Body of pancreas (tissue), 4 donors: ENCODE measurements at places on chromosomes 3 and 15.

DNA sequence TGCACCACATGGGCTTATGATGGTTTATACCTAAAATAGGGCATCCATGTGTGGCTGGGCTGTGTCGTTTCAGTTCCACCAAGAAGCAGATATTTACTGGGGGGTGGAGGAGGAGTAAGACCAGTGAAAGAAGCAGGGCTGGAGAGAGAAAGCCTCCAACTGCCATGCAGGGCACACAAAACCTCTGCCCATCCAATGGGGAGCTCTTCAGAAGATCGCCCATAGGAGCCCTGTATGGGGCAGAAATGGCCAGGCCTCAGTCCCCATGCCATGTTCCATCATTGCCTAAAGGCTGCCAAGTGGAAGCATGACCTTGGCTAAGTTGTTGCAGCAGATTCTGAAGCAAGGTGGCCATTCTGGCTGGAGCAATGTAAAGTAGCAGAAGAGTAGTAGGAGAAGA is 277.0 kb downstream of the MEX3B start:
- H3K27ac ChIP-seq = no peak overlapping the region
- no peaks in the 10 kb centered on the region for H3K36me3 ChIP-seq
- H3K4me1 ChIP-seq = no peaks in the 10 kb centered on the region

DNA sequence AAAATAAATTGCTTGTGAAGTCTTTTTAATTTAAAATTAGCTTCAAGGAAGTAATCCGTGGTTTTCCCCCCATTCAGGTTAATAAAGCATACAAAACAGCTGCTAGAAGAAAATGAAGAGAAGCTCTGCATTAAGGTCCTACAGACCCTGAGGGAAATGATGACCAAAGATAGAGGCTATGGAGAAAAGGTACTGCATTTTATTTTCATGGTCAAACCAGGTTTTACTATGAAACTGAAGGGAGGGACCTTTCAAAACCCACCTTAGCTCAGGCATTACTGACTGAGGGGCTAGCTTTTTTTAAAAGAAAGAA is 218.5 kb downstream of the ITPR1 start:
- no peak overlapping the region for H3K27ac ChIP-seq
- DNase-seq = no peak
- H3K27me3 ChIP-seq = no peaks in the 10 kb centered on the region
- H3K4me1 ChIP-seq = peaks cover 6% of the 10 kb centered on the region
- H3K4me3 ChIP-seq = no peak overlapping the region
- no peaks in the 10 kb centered on the region for H3K36me3 ChIP-seq

GRCh38 chr3:133246119-133246518 is 153.7 kb upstream of the BFSP2 start:
- H3K36me3 ChIP-seq = no peaks in the 10 kb centered on the region
- H3K4me1 ChIP-seq = no peaks in the 10 kb centered on the region
- no peak overlapping the region for H3K27ac ChIP-seq
- no peak overlapping the region for H3K4me3 ChIP-seq

DNA sequence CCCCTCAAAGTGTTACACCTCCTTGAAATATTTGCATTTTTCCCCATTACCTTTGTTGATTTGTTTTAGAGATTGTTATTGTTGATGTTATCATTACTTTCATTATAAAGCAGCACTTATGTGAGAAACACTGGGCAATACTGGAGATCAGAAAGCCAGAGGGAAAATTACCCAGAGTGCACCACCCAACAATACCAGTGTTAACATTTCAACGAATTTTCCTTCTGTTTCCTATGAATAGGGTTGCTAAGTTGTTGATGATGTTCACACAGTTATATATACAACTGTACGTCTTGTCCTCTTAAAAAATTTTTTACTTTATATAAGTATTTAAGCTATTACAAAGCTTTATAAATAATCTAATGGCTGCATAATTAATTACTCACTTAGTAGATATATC is 173.6 kb upstream of the UMPS start:
- no peaks in the 10 kb centered on the region for H3K27me3 ChIP-seq
- DNase-seq = no peak
- no peak overlapping the region for H3K4me3 ChIP-seq

- H3K4me1 ChIP-seq = peaks cover 11% of the 10 kb centered on the region
- no peaks in the 10 kb centered on the region for H3K36me3 ChIP-seq
- no peak overlapping the region for H3K4me3 ChIP-seq
- peak overlapping the region; percentile 21 for H3K27ac ChIP-seq
- no peaks in the 10 kb centered on the region for H3K27me3 ChIP-seq
- DNase-seq = no peak
Observed at GRCh38 chr3:115658032-115658336, 34.7 kb downstream of the GAP43 start.

DNA sequence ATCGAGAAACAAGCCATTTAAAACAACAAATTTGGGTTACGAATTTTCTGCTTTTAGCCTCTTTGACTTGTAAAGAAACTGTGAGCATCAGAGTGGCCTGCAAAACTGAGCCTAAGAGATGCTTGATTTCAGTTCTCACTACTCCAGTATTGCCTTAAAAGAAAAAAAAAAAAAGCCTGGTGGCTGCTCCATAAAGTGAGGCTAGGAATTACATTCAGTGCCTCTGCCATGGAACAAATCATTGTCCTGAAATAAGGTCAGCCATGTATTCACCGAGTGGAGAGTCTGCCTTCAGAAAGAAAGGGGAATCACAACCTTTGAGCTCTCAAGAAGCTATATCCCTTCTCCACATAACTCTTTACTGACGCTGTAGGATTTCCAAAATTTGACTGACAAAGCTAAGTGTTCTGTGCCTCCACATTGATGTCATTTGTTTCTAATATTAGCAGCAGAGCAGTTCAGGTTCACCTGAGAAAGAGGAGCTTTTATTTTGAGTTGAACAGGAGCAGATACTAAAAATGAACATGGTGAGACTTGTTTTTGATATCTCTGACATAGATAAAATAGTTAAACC is 137.3 kb downstream of the SSR3 start:
- no peak overlapping the region for H3K4me3 ChIP-seq
- H3K4me1 ChIP-seq = no peaks in the 10 kb centered on the region
- H3K27ac ChIP-seq = no peak overlapping the region
- H3K27me3 ChIP-seq = no peaks in the 10 kb centered on the region
- no peaks in the 10 kb centered on the region for H3K36me3 ChIP-seq

GRCh38 chr3:153162513-153163392 is 727 bp downstream of the RAP2B start:
- DNase-seq = peak; percentile 37
- no peaks in the 10 kb centered on the region for H3K36me3 ChIP-seq
- H3K27me3 ChIP-seq = no peaks in the 10 kb centered on the region
- peak overlapping the region; percentile 99 for H3K27ac ChIP-seq
- peak overlapping the region; percentile 50 for H3K4me3 ChIP-seq

DNA sequence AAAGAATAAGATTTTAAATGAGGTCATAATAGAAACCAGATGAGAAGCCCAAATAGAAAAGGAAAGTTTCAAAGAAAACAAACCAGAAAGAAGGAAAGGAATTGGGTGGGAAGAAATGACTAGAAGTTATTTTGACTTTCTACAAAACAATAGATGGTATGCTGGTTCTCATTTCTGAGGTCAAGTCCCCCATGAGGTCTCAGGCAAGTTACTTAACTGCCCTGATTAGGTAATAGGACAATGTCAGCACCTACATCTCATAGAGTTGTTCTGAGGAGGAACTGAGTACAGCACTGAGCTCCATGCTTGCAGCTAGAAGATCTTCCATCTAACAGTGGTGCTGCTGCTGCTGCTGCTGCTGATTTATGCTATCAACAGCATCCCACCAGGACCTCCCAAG is 185.9 kb downstream of the ERC2 start:
- H3K4me1 ChIP-seq = no peaks in the 10 kb centered on the region
- no peaks in the 10 kb centered on the region for H3K27me3 ChIP-seq
- no peak overlapping the region for H3K27ac ChIP-seq
- H3K4me3 ChIP-seq = no peak overlapping the region
- H3K36me3 ChIP-seq = no peaks in the 10 kb centered on the region

GRCh38 chr15:29044503-29044901 is 158.7 kb downstream of the APBA2 start:
- no peak overlapping the region for H3K27ac ChIP-seq
- no peaks in the 10 kb centered on the region for H3K36me3 ChIP-seq

- no peaks in the 10 kb centered on the region for H3K27me3 ChIP-seq
- H3K27ac ChIP-seq = no peak overlapping the region
- H3K36me3 ChIP-seq = no peaks in the 10 kb centered on the region
- no peaks in the 10 kb centered on the region for H3K4me1 ChIP-seq
Observed at GRCh38 chr3:62229211-62229610, 144.1 kb downstream of the FEZF2 start.

GRCh38 chr15:77347197-77347596 is 72.7 kb downstream of the PEAK1 start:
- H3K4me1 ChIP-seq = peaks cover 7% of the 10 kb centered on the region
- no peak overlapping the region for H3K4me3 ChIP-seq
- H3K27me3 ChIP-seq = no peaks in the 10 kb centered on the region

- peaks cover 4% of the 10 kb centered on the region for H3K4me1 ChIP-seq
- H3K27ac ChIP-seq = no peak overlapping the region
- no peaks in the 10 kb centered on the region for H3K36me3 ChIP-seq
- no peak overlapping the region for H3K4me3 ChIP-seq
- peaks cover 9% of the 10 kb centered on the region for H3K27me3 ChIP-seq
- peak; percentile 21 for DNase-seq
Observed at GRCh38 chr15:86231864-86232721, 152.4 kb downstream of the AGBL1 start.

GRCh38 chr3:114627770-114628169 is 333.9 kb downstream of the TIGIT start:
- DNase-seq = no peak
- no peak overlapping the region for H3K27ac ChIP-seq
- no peaks in the 10 kb centered on the region for H3K27me3 ChIP-seq
- H3K4me3 ChIP-seq = no peak overlapping the region
- no peaks in the 10 kb centered on the region for H3K36me3 ChIP-seq
- H3K4me1 ChIP-seq = peaks cover 20% of the 10 kb centered on the region

DNA sequence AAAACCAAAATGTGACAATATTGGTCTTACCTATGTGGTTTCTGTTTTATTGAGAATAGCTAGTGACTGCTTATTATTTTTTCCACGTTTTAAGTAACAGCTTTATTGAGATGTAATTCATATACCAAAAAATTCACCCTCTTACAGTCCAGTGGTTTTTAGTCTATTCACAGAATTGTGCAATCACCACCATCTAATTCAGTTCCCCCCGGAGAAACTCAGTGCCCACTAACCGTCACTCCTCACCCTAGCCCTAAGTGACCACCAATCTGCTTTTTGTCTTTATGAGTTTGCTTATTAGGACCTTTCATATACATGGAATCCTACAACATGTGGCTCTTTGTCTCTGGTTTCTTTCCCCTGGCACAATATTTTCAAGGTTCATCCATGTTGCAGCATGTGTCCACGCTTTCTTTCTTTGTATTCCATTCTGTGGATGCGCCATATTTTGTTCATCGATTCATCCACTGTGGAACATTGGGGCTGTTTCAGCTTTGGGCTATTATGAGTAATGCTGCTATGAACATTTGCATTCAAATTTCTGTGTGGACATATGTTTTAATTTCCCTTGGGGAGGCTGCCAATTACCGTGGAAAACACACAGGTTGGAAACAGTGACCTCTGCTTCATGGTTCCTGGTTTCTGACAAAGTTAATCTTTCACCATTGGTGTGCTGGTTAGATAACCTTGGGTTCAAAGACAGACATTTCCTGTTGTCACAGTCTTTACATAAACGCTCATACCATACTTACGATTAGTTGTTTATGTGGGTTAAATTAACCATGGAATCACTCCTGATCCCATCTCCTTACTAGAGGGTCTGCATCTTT is 3.2 kb upstream of the BCL2L10 start:
- H3K27ac ChIP-seq = peak overlapping the region; percentile 81
- H3K36me3 ChIP-seq = no peaks in the 10 kb centered on the region
- DNase-seq = peak; percentile 79
- H3K4me3 ChIP-seq = no peak overlapping the region
- H3K27me3 ChIP-seq = no peaks in the 10 kb centered on the region
- peaks cover 41% of the 10 kb centered on the region for H3K4me1 ChIP-seq

DNA sequence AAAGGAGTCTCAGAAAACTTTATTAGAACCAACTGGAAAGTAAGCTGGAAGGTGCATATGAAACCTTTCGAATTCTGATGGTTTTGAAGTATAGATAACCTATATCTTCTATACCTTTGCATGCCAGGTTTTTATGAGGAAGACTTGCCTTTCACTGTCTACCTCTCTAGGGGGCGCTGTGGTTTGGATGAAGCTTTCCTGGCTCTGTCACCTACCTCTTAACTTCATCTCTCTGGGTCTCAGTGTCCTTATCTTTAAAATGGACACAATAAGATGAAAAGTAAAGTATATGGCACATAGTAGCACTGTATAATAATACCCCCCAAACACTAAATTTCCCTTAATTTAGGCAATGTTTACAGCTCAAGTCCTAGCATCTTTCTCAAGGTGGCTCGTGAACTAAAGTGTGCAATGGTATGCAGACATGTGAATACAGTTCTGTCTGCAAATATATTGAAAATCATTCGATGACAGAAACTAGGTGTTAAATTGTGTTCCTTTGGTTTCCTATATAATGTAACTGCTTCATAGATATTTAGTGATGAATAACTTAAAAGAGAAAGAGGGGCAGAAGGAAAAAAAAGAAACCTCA is 314.3 kb downstream of the CHST2 start:
- no peaks in the 10 kb centered on the region for H3K36me3 ChIP-seq
- H3K27ac ChIP-seq = no peak overlapping the region
- H3K27me3 ChIP-seq = no peaks in the 10 kb centered on the region
- DNase-seq = no peak
- H3K4me1 ChIP-seq = no peaks in the 10 kb centered on the region

GRCh38 chr3:125107363-125107762 is 51.6 kb upstream of the HEG1 start:
- H3K4me3 ChIP-seq = no peak overlapping the region
- DNase-seq = no peak
- no peaks in the 10 kb centered on the region for H3K36me3 ChIP-seq
- H3K4me1 ChIP-seq = no peaks in the 10 kb centered on the region
- H3K27me3 ChIP-seq = no peaks in the 10 kb centered on the region

DNA sequence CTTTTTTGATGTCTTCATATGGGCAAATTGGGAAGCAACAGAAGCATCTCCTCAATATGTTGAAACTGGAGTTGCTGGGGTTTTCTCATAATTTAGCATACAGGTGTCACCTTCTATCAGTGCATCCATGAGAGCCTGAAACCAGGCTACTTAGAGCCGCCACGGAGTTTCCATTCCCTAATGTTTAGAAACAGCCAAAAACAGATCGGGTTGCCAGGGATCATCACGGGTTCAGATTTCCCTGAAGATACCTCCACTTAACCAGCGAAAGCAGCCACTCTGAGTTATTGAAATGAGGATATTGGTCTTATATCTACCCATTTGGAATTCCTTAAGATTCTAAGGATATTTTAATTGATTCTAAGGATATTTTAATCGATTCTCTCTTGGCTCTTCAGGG is 14.5 kb downstream of the TERB2 start:
- no peak overlapping the region for H3K27ac ChIP-seq
- H3K4me1 ChIP-seq = no peaks in the 10 kb centered on the region
- no peak overlapping the region for H3K4me3 ChIP-seq
- H3K27me3 ChIP-seq = no peaks in the 10 kb centered on the region
- DNase-seq = no peak

DNA sequence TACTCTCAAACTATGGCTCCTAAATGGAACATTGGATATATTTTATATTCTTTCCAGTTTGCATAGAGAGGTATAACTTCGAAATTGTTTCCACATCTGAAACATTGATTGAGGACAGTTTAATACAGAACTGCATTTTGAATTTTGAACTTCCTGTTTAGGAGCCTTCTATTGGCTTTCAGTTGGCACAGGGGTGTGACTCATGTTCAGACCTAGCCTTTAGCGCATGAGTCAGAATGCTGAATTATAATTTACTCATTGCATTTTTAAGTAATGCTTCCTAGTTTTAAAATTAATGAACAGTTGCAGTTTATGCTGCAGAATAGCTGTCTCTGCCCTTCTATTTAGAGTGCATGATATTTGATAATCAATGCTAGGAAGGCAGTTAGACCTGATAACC is 751.7 kb downstream of the CADM2 start:
- H3K27ac ChIP-seq = no peak overlapping the region
- no peaks in the 10 kb centered on the region for H3K27me3 ChIP-seq
- no peak overlapping the region for H3K4me3 ChIP-seq
- H3K4me1 ChIP-seq = no peaks in the 10 kb centered on the region
- no peak for DNase-seq
